NCI-H187 (cell line): ENCODE measurements at places on chromosomes 4 and X.

DNA sequence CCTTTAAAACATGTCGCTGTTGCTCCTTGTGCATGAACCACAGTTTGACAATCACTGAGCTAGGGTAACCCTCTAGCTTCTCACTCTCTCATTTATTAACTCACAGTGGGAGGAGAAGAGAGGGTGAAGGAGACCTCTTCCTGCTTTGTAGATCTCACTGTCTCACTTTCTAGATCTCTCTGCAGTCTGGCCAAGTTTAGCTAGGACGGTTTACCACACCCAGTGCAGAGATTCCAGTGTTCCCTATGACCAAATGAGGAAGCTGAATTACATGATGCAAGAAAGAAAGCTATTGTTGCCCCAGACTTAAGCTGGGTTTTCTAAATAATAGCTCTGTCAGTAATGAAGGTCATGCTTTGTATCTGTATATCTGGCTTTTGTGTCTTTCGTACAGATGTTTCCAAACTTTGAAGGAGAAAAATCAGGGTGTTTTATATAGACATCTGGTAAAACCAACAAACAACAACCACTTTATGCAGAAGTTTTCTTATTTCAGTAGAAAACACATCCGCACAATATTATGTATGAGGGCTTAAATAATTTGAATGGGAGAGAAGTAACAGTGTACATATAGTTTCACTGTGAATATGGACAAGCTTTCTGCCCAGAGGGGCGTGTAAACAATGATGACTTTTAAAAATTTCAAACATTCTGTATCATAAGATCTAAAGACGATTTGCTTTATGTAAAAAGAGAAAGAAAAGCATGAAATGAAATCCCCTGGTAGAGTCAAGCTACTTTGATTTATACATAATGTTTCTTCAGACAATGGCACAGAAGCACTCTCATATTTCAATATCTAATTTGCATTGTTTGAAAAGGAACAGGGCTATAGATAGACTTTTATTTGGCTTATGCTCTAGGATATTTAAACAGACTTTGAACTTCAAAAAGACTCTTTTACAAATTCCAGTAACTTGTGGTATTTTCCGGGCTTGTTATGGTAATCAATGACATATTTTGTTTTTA lies 582.3 kb downstream of the FSTL5 start:
- DNase-seq, result no peak

DNA sequence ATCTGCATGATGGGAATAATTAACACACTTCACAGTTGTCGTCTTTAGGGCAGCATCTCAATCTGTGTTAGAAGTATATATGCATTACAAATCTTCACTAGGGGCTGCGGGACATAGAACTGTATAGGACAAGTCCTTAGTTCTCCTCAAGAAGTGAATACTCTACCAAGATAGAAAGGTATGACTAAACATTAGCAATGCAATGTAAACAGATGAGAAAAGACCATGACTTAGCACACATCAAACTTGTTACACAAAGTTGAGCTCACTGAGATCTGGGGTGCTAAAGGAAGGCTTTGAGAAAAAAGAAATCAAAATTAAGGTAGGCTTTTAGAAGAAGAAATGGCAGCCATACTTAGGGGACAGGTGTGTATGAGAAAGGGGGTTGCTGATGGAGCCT lies 182.1 kb upstream of the MAP3K15 start:
- no peak for DNase-seq

GRCh38 chrX:67777148-67777547 lies 233.3 kb downstream of the AR start:
- DNase-seq, result no peak

GRCh38 chrX:110417128-110417527 lies 58.5 kb downstream of the RTL9 start:
- no peak for DNase-seq

- DNase-seq, result no peak
These were observed 1.2 kb downstream of the ARHGAP6 start for GRCh38 chrX:11664211-11665167.

DNA sequence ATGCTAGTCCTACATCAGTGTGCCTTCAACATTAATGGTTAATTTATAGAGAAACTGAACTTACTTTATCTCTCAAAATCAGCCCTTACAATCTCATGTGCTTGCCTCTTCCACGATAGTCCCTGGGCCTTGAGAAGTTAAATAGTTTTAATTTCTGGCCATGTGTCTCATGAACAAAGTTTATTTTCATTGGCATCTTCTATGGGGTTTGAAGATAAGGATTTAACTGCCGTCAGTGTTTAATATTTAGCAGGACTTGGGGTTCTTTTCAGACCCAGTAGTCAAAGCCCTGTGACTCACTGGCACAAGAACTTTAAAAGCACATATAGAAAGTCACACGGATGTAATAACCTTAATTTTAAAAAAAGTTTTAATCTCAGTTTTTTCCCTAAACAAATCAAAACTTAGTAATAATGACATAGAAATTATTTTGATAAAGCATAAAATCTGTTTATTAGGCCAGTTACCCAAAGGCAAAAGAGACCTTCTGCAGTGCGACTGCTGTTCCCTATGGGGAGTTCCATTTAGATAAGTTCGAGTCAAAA lies 10.1 kb upstream of the MPP1 start:
- no peak for DNase-seq

GRCh38 chrX:74545880-74546523 lies 68.4 kb downstream of the RLIM start:
- no peak for DNase-seq

DNA sequence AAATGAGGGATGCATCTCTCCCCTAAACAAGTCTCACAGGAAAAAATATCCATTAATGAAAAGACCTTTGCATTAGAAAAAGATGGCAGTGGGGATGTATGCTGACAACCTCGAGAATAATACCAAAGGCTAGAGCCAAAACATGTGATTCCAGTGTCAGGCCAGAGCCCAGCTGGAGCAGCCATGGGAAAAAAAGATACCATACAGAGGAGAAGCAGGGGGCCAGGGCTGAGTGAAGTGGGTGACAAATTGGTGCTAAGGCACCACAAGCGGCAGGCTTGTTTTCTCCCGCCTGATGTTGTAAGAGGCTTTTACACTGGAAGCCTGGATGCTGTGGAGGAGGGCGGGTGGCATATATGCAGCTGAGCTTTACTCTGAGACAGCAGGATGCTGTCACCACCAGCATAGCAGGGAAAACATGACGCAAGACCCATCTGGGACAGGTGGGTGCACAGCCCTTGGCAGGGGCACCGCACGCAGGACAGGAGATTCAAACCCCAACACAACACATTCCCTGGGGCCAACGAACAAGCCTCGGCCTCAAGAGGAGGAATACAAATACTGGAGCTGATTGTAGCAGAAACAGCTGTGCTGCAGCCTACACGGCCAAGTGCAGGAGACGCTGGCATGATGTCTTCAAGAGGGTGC lies 91.9 kb downstream of the TSPAN5 start:
- DNase-seq, result no peak

DNA sequence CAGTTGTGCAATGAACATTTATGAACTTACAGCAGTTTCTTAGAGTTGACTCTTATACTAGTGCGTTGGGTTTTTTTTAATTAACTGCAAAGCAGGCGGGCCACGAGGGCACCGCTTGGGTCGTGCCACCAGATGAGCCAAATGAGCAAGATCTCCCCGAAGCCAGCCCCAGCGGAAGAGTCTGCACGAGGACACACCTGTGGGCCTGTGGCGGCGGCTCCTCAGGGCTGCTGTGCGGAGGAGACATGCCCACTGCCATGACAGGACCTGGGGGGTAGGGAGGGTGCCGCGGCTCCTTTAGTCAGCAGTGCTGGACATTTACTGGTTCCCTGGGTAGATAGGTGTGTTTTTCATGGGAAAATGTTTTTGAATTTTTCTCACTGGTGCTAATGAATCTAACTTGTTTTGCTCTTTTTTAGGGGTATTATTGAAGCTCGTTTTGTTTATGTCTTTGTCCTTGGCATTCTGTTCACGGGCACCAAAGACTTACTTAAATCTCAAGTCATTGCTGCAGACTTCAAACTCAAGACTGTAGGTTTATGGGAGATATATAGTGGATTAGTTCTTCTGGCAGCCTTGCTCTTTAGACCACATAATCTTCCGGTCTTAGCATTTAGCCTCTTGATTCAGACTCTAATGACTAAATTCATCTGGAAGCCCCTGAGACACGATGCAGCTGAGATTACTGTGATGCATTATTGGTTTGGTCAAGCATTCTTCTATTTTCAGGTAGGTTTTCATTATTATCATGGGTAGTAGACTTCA lies 31.2 kb downstream of the PIGG start:
- DNase-seq, result no peak

DNA sequence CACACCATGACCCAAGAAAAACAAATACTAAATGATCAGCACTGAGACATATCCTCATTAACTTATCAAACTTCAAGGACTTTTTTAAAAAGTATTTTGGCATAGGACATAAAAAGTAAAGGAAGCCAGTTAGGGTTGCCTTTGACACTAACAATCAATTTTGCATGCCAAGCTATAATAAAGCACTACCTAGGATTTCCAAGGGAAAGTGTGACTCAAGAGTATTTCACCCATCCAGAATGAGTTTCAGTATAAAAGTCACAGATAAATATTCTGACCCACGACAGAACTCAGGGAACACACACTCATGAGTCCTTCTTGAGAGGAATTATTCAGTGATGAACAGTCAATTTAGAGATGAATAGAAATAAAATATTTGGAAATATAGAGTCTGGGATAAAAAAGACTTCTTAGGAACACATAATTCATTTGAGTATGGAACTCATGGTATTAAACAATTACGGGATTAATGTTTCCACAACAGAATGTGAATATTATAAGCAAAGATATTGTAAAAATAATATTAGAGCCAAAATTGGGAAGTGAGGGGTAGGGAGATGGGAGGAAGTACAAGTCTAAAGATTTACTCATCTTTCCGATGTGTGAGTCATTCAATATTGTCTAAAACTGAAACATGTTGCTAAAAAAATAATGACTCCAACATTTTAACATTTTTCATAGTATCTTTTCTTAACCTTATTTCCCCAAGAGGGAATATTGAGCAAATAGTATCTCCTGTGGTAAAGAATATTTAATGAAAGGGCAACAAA lies 143.5 kb upstream of the LNX1 start:
- DNase-seq, result no peak

DNA sequence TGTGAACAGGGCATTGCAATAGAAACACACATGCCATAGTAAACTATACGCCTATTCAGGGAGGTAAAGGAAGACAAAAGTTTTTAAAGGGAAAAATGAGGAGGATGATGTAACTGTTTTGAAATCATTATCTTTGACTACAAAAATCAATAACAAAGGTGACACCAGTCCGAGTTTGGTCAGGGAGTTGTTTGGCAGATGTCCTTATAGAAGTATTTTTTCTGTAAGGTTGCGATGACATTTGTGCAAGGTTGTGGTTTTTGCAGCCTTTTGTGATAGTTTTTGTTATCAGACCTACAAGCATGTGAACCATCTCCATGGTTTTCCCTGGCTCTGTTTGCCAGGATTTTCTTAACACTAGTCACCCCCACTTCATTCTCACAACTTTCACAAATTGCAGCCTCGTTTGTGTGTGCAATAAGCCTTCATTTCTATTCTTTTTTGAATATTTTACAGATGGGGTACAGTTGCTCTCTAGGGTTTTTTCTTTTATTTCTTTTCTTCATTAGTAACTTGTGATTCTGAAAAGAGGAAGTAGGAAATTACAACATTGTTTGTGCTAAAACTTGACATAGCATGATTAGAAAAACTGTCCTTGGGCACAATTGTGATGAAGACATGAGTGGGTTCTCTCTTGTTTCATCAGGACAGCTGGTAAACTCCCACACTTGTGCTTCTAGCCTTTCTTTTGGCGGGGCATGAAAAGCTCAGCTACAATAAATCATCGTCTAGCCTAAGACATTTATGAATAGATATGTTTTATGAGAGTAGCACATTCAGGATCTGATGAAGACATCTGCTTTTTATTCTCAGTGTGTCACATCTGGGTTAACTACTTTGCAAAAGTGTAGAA lies 60.2 kb upstream of the PNPLA4 start:
- no peak for DNase-seq
